ENCODE measurements at places on chromosomes 7 and 10. TPM values are rescaled to one million over a fixed set of nuclear protein-coding genes. Genes with fewer than 3 reads are reported as not detected.

Gene TET1
- total RNA-seq: 60.5 TPM

- peak; percentile 85 for DNase-seq
These were observed 652 bp downstream of the HMX2 start for GRCh38 chr10:123148414-123149161.

DNA sequence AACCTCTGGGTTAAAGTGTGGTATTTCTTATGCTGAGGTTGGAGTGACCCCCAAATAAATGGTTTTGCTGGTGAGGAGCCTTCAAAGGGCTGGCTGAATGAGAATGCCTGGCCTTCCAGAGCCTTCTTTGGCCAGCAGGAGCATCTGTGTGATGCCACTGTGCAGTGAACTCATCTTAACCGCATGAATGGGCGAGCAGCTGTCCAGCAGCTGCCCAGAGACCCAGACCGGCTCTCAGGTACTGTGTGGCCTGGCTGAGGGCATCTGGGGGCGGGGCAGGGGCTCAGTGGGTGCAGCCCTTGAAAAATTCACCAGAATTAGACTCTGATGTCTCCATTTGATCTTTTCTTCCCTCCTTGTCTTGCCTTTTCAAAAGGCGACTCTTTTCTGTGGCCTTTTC is 59.0 kb downstream of the SYPL1 start:
- peak; percentile 46 for DNase-seq

Gene IGF2BP3
- 112 TPM for total RNA-seq

Gene SLC13A1
- not detected for total RNA-seq

Gene CHAT
- not detected for total RNA-seq

- DNase-seq: peak; percentile 86
These were observed 1.3 kb downstream of the SEMA3D start for GRCh38 chr7:85185424-85186082.

DNA sequence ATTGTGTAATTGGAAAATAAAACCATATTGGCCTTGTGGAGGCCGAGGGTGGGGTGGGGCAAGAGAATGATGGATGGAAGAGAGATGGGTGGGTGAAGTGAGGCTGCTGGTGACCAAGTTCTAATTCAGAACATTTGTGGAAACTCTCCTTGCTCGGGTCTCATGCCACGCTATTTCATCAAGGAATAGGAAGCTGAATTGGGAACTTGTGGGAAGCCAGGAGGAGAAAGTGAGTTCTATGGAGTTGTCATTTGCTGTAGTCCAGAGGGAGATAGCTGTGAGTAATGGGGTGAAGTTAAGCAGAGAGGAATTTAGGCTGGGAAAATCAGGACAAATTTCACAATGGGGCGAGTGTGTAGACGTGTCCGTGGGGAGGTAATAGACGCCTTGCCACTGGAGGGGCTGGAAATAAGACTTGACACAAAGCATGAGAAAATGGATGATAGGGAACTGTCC is 339.2 kb downstream of the LRMDA start:
- DNase-seq: no peak

Gene PRLHR
- total RNA-seq: not detected

GRCh38 chr10:75803816-75804552 is 372.6 kb downstream of the LRMDA start:
- no peak for DNase-seq

DNA sequence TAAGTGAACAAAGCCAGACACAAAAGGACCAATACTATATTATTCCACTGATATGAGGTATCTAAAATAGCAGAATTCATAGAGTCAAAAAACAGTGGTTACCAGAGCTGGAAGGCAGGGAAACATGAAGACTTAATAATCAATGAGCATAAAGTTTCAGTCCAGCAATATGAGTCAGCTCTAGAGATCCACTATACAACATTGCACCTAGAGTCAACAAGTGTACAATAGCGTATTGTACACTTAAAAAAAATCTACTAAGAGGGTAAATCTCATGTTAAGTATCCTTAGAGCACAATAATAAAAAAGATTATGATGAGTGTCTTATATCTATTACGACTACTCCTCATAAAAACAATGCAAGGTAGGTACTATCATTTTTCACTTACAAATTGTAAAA is 36.1 kb downstream of the C10orf90 start:
- no peak for DNase-seq

Gene DPYSL4
- total RNA-seq: 7.7 TPM

DNA sequence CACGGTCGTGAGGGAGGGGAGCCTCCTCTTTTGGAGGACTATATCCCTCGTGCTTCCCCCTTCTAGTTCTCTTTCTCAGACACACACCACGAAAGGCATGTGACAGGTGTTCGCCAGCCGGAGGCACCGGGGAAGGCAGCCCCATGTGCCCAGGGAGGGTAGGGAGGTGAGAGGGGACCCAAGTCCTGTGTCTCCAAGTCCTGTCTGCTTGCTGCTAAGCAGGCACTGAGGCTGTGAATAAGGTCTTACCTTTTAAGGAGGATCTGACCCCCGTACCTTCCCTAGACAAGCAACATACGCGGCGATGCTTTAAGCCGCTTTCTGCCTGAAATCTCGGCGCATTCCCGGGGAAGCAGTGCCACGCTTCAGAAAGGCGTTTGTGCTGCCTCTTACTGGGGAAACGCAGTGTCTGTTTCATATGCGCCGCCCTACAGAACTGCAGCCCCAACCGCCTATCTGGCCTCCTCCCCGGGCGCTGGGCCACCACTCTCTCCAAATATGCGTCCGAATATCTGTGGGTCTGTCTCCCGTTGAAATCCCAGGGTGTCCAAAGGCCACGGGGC is 770 bp downstream of the PLXNA4 start:
- peak; percentile 83 for DNase-seq

GRCh38 chr10:44924261-44925040 is 13.3 kb downstream of the TMEM72 start:
- peak; percentile 42 for DNase-seq

Gene VENTX
- 5.5 TPM for total RNA-seq

Gene C10orf143
- 1.5 TPM for total RNA-seq

Gene MBL2
- not detected for total RNA-seq

Gene OR2A7
- 4.3 TPM for total RNA-seq

DNA sequence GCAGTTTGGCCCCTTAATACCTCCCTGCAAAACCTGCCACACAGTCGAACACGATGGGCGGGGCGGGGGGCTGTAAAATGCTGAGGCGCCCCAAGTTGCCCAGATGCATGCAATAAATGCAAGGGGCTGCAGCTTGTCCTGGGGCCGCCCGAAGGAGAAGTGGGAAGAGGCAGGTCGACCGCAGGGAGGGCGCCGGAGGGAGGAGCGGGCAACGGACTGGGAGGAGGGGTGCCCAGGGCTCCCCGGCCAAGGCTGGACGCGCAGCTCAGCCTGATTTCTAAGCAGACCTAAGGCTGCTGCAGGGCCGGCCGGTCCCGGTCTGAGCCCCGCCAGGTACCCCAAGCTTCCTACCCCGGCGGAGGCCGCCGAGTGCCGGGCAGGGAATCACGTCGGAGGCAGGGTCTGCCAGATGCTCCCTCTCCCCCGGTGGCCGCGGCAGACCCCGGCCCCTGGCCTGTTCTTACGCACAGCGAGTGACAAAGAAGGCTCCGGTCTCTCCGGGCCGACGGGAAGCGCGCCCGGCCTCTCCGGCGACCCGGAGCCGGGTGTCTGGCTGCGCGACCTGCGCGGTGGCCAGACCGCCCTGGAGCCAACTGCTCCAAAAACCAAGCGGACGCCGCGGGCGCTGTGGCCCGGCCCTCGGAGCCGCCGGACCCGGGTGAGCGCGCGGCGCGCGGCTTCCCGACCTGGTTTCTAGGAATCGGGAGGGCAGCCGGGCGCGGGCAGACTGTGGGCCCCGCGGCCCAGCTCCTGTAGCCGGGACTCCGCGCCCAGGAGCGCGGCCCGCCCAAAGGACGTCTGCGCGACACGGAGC is 744 bp upstream of the EBF3 start:
- peak; percentile 78 for DNase-seq

DNA sequence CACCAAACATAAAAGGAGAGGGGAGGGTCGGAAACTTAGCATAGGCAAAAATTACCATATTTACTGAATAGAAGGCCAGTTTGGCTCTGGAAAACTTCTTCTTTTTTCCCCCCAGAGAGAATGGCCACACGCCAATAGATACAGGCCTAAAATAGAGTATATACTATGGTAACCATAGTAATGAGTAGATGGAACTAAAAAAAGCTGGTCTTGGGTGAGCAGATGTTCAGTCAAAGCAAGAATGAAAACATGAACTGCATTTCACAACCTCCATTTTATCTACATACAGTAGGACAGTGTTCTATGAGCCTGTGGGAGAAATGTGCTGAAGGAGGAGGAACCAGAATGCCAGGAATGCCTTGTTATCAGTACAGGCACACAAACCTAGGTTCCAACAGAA is 141.7 kb upstream of the SEMA3A start:
- no peak for DNase-seq

Gene C10orf88
- 18.1 TPM for total RNA-seq

DNA sequence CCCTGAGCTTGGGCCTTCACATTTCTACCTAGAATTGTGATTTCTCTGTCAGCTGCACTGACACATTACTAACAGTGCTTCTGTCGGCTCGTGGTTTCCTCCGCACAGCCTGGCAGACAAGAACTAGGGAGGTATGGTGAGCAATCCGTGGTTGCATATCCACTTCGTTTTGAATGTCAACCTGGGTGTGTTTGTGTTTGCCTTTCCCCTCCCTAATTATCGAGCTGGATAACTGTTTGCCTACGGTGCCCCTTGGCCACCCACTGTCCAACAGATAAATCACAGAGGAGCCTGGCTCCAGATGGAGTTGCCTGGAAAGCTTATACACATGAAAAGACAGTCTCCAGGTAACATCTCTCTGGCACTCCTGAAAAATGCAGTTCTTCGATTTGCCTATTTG is 228.8 kb downstream of the TRIL start:
- DNase-seq: no peak

DNA sequence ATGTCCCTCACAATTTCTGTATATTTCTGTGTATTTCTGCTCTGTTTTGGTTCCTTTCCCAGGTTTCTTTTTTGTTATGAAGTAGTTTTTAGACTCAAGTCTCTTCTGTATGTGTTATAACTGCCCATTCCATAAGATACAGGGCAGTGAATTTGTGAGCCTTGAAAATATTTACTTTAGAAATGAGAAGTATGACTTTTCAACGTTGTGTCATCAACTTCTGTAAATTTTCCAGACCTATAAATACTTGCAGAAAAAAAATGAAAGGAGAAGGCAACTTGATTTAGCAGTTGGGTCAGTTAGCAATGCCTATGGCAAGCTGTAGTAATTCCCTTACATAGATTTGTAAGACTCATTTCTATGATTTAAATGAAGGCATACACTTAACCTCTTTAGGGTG is 11.5 kb downstream of the EGFR start:
- DNase-seq: no peak

Gene TCAF1
- 61.1 TPM for total RNA-seq

Gene AGAP5
- 15.0 TPM for total RNA-seq

Gene NOBOX
- not detected for total RNA-seq

Gene CYP17A1
- total RNA-seq: not detected

DNA sequence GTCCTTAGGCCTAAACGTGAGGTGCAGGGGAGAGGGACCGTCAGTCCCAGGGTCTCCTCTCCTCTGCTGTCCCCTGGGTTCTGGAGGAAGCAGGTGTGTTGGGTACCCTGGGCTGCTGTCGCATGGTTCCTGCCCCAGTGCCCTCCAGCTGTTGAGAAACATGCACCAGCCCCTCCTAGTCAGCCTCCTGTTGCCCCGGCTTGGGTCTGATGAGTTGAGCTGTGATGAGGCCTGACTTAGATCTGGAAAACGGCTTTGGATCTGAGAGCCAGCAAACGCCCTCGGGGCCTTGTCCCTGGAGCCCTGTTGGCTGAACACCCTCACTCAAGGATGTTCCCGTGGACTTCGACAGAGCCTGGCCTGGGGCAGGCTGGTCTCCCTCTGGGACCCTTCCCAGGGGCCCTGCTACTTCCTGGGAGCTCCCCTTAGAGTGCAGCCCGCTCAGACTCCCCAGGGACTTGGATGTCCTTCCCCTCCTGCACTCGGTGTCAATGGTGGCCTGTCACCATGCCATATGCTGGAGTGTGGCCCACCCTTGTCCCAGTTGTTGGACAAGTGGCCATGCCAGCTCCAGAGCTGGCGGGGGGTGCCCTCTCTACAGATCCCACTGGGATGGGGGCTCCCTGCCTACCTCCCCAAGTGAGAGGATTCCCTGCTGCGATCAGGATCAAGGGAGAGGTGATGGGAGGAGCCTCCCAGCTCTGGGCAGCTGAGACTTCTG is 12.3 kb downstream of the ZNF316 start:
- DNase-seq: peak; percentile 27

Gene NUTM2E
- 0.63 TPM for total RNA-seq

DNA sequence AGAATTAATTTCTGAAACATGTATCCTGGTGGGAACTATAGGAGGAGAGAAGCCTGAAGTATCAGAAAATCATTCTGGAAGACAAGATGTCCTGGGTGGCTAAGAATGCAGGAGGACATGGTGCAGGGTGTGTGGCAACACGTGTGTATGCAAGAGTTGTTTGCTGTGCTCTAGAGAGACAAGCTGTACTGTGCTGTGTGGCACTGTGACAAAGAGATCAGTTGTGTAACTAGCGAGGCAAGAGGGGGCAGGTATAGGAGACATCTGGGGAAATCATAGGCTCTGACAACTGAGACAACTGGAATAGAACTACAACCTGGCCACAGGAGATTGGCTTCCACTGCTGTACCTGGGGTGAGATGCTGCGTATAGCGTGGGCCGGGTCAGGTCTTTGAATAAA is 9.3 kb downstream of the ITGA8 start:
- DNase-seq: no peak

GRCh38 chr10:58842860-58843376 is 330.2 kb downstream of the BICC1 start:
- no peak for DNase-seq

DNA sequence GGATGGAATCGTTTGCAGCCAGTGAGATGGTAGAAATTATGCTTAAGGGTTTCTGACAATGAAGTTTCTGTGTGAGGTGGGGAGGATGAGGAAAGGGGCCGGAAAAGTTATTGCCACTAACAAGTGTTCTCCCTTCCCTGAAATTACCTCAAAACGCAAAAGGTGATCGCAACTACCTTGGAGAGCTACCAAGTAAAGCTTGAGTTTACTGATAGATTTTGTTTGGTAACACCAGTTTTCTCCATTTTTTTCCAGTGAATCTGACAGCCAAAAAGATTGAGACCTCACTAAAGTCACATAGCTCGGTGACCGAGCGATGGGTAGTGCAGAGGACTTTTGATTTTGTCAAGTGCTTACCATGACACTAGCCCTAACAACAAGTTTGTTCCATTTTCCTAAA is 1.6 kb downstream of the SUV39H2 start:
- DNase-seq: peak; percentile 53
